ENCODE measurements at places on chromosomes 16 and 17. TPM values are rescaled to one million over a fixed set of nuclear protein-coding genes. Genes with fewer than 3 reads are reported as not detected.

DNA sequence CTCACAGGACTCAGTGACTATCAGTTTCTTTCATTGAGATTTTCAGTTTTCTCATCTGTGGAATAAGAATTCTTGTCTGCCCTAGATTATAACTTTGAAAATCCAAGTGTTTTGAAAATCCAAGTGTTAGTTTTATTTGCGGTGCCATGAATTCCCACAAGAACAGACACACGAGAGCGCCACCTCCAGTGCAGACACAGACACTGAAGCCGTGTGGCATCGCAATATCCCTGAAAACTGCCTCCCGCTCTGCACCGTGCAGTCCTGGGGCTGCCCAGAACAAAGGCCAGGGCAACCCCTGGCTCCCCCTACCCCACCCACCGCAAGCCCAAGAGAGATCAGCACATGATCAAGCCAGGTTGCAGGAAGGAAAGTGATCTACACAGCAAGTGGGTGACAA is 229.5 kb upstream of the ASIC2 start:
- peaks cover 7% of the 10 kb centered on the region for H3K27me3 ChIP-seq
- no peak overlapping the region for H3K4me3 ChIP-seq
- no peak overlapping the region for H3K27ac ChIP-seq
- no peak for DNase-seq
- H3K36me3 ChIP-seq: no peaks in the 10 kb centered on the region

DNA sequence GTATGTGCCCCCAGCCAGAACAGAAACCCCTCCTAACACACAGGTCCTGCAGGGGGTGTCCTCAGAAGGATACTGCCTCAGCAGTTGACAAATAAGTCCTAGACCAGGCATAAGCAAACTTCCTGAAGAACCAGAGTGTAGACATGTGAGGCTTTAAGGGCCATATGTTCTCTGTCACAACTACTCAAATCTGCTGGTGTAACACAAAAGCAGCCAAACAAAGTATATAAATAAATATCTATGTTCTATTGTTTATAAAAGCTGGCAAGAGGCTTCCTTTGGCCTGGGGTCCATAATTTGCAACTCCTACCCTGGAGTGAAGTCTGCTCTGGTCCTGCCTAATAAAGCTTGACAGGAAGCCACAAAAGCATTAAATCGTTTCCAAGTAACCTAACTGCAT is 9.9 kb downstream of the FAM83G start:
- peaks cover 12% of the 10 kb centered on the region for H3K4me1 ChIP-seq
- DNase-seq: no peak
- no peaks in the 10 kb centered on the region for H3K27me3 ChIP-seq
- no peak overlapping the region for H3K4me3 ChIP-seq

- no peaks in the 10 kb centered on the region for H3K4me1 ChIP-seq
- no peaks in the 10 kb centered on the region for H3K27me3 ChIP-seq
- no peak overlapping the region for H3K27ac ChIP-seq
- H3K4me3 ChIP-seq: no peak overlapping the region
- no peak for DNase-seq
Observed at GRCh38 chr17:12133183-12133582, 112.5 kb downstream of the MAP2K4 start.

GRCh38 chr16:55663225-55663624 is 7.4 kb downstream of the SLC6A2 start:
- no peaks in the 10 kb centered on the region for H3K4me1 ChIP-seq
- H3K27ac ChIP-seq: no peak overlapping the region

DNA sequence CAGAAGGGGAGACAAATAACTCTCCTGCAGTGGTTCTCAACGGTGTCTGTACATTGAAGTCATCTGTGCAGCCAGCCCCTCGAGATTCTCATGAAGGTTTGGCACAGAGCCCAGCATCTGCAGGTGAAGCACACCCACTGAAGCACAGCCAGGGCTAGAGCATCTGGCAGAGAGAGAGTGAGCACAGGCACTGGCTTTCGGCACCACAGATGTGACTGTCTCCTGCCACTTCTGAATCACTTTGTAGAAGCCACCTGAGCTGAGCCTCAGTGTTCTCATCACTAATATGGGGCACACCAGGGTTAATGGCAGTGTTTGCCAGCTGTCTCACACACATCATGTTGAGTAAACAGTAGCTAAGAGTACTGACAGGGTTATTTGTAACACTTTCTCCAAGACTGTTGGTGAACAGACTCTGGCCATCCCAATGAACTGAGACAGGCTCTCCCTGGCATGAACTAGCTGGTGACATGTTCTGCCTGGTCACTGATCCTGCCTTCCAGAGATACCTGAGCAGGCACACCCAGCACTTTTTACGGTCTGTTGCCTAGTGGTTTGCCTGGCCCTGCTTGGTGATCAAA is 10.9 kb downstream of the HSPB9 start:
- no peak for DNase-seq
- no peaks in the 10 kb centered on the region for H3K27me3 ChIP-seq
- H3K36me3 ChIP-seq: peaks cover 19% of the 10 kb centered on the region

- H3K27me3 ChIP-seq: peaks cover 6% of the 10 kb centered on the region
- no peak overlapping the region for H3K4me3 ChIP-seq
- H3K27ac ChIP-seq: no peak overlapping the region
- no peaks in the 10 kb centered on the region for H3K36me3 ChIP-seq
- DNase-seq: no peak
Observed at GRCh38 chr16:77579351-77579891, 142.9 kb upstream of the NUDT7 start.

DNA sequence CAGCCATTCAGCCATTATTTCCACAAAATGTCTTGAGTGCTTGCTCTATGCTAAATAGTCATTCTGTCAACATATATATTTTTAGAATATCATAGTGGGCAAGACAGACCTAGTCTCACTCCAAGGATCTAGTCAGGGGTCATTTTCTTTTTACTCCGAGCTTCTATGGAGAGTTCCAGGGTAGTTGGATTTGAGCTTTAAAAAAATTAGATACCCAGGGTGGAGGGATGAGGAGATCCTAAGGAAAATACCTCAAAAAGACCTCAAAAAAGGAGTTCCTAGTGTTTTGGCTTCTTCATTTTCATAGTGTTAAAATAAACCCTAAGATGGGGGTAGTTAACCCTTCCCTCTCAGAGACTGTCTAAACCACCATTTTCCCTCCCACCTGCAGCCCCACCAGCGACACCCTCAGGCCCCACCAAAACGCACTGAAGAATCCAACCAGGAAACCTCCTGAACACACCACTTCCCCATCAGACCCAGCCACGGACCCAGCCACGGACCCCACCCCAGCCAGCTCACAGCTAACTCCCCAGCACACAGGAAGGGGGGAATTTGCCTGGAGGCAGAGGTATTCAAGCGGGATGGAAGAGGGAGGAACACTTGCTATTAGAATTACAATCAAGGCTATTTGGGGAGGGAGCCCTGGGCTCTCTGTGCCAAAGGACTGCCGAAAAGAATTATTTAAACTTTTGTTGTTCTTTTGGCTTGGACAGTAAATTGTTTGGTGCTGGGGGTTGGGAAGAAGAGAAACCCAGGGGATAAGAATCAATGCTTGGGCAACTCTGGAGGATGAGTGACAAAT is 2.2 kb downstream of the ETV4 start:
- no peak overlapping the region for H3K27ac ChIP-seq
- no peak overlapping the region for H3K4me3 ChIP-seq
- H3K27me3 ChIP-seq: peaks cover 58% of the 10 kb centered on the region
- no peak for DNase-seq
- peaks cover 19% of the 10 kb centered on the region for H3K4me1 ChIP-seq

GRCh38 chr16:31042866-31043265 is 9.5 kb downstream of the STX4 start:
- no peaks in the 10 kb centered on the region for H3K4me1 ChIP-seq
- no peaks in the 10 kb centered on the region for H3K27me3 ChIP-seq
- H3K36me3 ChIP-seq: peaks cover 9% of the 10 kb centered on the region
- no peak overlapping the region for H3K4me3 ChIP-seq

DNA sequence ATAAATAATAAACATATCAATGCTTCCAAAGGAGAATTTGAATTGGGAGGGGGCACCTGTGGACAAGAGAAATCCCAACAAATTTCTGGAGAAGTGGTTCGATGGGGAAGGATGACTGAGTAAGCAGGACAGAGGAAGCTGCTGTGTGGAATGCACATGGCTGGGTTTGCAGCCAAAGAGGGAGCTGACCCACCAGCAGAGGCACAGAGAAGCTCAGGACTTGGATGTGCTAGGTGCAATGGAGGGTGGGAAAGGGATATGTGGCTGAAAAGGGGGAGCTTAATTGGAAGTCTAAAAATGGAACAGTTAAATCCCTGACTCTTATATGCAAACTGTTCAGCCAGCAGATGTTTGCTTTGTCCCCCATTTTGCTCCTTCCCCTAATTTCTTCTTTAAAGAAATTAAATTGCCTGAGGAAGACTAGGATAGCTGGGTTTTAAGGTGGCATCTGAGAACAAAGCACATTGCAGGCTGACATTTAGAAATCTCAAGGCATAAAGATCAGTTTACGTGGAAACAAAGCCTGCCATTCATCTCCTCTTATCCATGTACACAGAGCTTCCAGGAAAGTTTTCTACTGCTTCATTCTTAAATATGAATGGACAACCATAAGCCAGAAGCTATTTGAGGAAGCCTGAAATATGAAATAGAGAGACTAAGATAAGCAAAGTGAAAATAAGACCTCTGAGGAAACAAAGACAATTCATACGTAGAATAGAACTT is 23.0 kb upstream of the TNS4 start:
- no peak for DNase-seq
- H3K4me3 ChIP-seq: no peak overlapping the region

- H3K27ac ChIP-seq: no peak overlapping the region
- DNase-seq: no peak
- H3K27me3 ChIP-seq: no peaks in the 10 kb centered on the region
- H3K36me3 ChIP-seq: no peaks in the 10 kb centered on the region
- no peak overlapping the region for H3K4me3 ChIP-seq
- H3K4me1 ChIP-seq: no peaks in the 10 kb centered on the region
Observed at GRCh38 chr17:56011406-56012131, 141.7 kb upstream of the ANKFN1 start.

- H3K27me3 ChIP-seq: no peaks in the 10 kb centered on the region
- no peaks in the 10 kb centered on the region for H3K36me3 ChIP-seq
- H3K27ac ChIP-seq: no peak overlapping the region
- H3K4me3 ChIP-seq: no peak overlapping the region
Observed at GRCh38 chr17:75079023-75079373, 8.8 kb upstream of the SLC16A5 start.

GRCh38 chr16:47638175-47638574 is 177.0 kb downstream of the PHKB start:
- DNase-seq: no peak
- H3K27ac ChIP-seq: no peak overlapping the region
- no peaks in the 10 kb centered on the region for H3K27me3 ChIP-seq

ASPA gene
- total RNA-seq: not detected

NGFR gene
- total RNA-seq: 0.07 TPM

TMC8 gene
- total RNA-seq: 292 TPM

NLRC3 gene
- total RNA-seq: 77.2 TPM

TMEM88 gene
- 1.2 TPM for total RNA-seq

ABHD15 gene
- 20.3 TPM for total RNA-seq

SLC22A31 gene
- total RNA-seq: not detected

HOXB1 gene
- not detected for total RNA-seq

TMIGD1 gene
- not detected for total RNA-seq
